ENCODE measurements at places on chromosomes 11 and 22.

GRCh38 chr11:83087035-83087434 lies 15.3 kb upstream of the RAB30 start:
- no peak for DNase-seq

DNA sequence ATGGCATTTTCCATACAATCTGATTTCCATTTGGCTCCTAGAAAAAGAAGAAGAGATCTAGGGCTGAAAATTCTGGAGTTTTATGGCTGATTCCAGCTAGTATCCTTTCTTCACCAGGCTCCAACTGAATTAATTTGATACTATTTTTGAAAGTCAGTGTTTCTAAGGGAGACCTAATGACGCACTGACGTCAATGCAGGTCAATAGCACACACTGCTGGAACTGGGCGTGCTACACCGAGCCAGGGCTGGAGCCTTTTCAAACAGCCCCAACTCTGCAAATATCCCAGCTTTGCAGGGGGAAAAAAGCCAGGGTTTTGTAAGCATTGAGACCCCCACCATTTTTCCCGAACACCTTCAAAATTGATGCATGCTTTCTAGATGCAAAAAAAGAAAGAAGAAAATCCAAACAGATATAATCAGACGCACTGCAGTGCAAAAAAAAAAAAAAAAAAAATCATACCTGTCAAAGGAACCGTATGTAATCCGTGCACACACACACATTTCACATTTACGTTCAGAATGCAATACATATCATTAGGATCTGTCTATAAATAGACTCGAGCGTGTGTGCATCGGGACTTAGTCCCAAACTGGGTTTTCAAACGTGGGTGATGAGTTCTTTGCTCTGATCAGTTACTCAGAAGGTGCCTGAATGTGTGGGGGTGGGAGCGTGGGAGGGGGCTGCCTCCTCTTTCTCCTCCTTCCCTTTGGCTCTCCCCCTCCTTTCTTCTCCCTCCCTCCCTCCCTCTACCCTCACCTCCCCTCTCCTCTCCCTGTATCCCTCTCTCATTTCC lies 124.5 kb upstream of the HSD17B12 start:
- DNase-seq, result no peak

- DNase-seq, result no peak
These were observed 24.5 kb downstream of the DLG2 start for GRCh38 chr11:85602526-85603213.

DNA sequence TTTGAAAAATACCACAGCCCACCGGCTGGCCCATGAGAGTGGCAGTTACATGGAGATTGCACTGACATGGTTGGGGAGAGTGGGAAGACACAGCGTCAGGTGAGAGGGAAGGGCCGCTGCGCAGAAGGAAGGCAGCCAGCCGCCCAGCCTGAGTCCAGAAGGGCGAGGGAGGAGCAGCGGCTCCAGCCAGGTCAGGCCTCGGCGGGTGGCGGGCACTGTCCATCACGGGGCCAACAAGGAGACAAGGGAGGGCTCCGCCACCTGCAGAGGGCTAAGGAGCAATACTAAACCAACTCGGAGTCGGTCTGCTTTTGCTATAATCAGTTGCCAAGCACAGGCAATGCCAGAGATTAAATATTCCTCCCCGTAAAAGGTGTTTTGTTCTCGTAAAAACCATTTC lies 384.5 kb downstream of the TBC1D22A start:
- no peak for DNase-seq

GRCh38 chr11:132101881-132102280 lies 731.5 kb downstream of the NTM start:
- no peak for DNase-seq

DNA sequence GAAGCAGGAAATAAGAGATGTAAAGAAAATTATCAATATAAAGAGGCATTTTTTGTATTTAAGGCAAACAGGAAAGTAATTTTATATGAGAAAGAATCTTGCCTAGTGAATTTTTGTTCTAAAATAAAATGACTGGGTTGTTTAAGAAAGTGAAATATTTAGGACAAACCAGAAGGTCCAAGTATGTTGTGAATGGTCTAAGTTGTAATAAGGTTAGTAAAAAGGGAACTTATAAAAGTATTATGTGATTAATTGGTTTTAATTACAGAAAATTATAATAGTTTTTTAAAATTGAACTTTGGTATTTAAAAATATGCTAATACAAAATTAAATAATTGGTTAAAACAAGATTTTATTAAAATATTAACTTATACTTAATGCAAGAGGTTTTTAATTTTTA lies 26.6 kb upstream of the EI24 start:
- no peak for DNase-seq

DNA sequence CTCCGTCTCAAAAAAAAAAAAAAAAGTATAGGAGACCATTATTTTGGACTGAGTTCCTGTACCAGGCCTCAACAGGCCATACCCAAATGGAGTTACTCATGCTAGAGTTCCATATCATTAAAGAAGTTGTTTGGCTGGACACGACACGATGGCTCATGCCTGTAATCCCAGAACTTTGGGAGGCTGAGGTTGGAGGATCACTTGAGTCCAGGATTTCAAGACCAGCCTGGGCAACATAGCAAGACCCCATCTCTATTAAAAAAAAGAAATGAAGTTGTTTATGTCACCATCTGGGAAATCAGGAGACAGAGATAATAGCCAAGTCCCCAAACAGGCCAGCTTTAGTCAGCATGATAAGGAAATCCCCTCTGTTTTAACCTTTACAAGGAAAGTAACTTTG lies 6.7 kb upstream of the FNBP4 start:
- DNase-seq, result no peak

DNA sequence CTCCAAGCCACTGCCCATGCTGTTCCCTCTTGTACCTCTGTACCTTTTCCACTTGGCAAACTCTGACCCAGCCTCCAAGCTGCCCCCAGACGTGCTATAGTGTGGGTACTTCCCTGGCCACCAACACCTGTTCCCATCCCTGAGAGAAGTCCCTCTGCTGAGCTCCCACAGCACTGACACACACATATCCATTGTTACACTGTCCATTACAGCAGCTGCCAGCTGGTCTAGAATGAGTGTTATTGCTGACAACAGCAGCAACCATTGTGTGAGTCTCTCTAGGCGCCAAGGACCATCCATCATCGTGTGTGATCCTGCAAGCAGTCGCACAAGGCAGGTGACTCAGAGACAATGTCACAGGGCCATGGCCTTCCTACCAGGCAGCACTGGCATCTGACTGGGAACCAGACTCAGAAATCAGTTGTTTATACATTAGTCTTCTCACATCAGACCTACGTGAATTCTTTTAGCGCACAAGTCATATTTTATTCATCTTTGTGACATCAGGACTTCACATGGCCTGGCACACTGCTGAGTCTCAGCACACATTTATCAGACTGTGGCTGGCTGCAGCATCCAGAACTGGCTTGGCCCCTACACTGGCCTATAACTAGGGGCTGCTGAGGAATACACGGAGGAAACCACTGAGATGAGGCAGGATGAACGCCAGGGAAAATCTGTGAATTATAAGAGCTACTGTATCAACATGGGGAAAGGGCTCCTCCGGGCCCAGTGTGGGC lies 56.4 kb downstream of the SGSM3 start:
- DNase-seq, result no peak
